ENCODE measurements at places on chromosomes 1 and 21.

DNA sequence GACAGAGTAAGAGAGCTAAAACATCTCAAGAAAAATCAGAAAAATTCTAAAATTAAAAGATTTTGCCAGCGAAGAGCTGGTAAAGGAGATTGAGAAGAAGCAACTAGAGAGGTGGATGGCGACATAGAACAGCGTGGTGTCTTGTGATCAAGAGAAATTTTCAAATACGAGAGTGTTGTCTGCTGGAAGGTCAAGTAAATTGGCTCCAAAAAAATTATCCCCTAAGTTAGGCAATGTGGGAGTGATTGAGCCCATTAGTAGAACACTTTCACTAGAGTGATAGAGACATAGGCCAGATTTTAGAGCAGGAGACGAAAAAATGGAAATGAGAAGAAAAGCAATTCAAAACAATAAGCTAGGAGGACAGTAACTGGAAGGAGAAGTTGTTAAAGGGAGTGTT is 94.3 kb upstream of the MPC2 start:
- no peak for DNase-seq

GRCh38 chr1:9701665-9702064 is 50.1 kb downstream of the PIK3CD start:
- no peak for DNase-seq

GRCh38 chr1:115130786-115131185 is 41.5 kb upstream of the TSPAN2 start:
- no peak for DNase-seq

DNA sequence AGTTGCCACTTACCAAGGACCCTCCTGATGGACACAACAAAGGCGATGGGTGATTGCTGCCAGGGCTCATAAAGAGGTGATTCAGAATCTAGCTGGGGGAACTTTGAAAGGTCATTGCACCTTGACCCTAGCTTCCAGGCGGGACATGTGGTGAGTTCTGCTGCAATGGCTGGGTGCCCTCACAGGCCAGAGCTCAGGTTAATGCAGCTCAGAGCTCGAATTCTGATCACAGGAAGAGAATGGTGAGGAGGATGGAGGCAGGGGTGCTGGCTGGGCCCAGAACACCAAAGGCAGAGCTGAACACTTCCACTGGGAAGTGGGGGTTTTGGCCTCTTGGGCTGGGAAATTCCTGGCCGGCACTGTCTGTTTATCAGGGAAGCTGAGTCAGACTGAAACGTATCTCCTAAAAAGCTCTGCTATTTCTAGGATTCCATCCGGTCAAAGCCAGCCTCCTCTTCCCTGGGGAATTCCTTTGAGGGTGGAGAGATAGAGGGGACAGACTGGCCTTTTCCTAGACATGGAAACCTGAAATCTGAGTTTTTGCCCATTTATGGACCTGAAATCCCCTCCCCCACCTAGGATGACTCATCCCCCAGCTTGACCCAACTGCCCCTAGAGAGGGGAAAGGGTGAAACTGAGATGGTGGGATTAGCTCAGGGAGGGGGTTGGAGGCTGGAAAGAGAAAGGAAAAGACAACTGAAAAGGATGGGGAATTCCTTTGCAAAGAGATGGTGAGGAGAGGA is 27.2 kb downstream of the NUAK2 start:
- peak; percentile 82 for DNase-seq

- DNase-seq: no peak
Observed at GRCh38 chr1:41045740-41046139, 24.2 kb upstream of the SLFNL1 start.

GRCh38 chr1:188302746-188303145 is 1474.0 kb downstream of the PLA2G4A start:
- DNase-seq: no peak

- no peak for DNase-seq
Observed at GRCh38 chr21:34984356-34985058, 64.6 kb downstream of the RUNX1 start.

- DNase-seq: no peak
Observed at GRCh38 chr1:919271-919872, 4.4 kb upstream of the SAMD11 start.

GRCh38 chr21:14686466-14687267 is 140.6 kb upstream of the SAMSN1 start:
- DNase-seq: no peak

DNA sequence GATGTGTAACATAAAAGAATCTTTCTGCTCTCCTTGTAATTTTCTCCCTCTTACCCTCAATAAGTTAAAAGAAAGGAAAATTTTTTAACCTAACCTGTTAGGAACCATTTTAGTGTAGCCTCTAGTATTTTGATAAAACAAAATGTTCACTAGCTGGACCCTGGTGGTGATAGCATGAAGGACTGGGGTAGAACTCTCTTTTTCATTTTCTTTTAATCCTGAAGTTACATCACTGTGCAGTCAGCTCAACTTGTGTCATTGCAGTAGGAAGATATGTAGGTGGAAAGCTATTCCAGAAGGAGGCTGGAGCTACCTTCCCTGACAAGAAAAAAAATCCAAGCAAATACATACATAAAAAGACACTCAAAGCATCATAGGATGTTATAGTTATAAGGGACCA is 39.3 kb downstream of the NFIA start:
- no peak for DNase-seq

DNA sequence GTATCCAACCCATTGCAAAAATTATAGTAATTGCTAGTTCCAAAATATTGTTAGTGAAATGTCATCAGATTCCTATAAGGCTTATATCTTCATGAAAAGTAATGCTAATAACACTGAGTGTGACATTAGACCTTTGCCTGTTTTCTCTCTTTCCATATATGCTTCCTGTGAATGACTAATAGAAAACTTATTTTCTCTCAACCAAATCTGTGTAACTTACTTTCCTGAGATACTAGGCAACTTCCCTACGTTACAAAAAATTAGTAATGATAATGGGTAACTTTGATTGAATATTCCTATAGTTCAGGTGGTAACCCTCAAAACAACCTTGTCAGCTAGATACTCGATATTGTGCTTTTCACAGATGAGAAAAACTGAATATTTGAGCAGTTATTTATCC is 124.2 kb upstream of the HNRNPU start:
- no peak for DNase-seq

DNA sequence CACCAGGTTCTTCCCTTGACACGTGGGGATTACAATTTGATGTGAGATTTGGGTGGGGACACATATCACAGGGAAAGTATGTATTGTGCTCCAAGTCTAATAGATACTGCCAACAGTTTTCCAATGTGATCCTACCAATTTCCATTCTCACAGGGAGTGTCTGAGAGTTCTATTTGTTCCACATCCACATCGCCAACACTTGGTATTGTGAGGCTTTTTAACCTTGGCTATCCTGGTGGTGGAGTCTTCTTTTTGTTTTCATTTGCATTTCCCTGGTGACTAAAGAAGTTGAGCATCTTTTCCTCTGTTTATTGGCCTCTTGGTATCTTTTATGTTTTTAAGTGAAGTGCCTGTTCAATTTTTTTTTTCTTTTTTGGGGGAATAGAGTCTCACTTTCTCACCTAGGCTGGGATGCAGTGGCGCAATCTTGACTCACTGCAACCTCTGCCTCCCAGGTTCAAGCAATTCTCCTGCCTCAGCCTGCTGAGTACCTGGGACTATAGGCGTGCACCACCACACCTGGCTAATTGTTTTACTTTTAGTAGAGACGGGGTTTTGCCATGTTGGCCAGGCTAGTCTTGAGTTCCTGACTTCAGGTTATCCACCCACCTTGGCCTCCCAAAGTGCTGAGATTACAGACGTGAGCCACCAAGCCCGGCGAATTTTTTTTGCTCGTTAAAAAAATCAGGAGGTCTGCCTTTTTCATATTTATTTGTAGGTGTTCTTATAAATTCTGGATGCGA is 15.9 kb upstream of the PADI1 start:
- no peak for DNase-seq

DNA sequence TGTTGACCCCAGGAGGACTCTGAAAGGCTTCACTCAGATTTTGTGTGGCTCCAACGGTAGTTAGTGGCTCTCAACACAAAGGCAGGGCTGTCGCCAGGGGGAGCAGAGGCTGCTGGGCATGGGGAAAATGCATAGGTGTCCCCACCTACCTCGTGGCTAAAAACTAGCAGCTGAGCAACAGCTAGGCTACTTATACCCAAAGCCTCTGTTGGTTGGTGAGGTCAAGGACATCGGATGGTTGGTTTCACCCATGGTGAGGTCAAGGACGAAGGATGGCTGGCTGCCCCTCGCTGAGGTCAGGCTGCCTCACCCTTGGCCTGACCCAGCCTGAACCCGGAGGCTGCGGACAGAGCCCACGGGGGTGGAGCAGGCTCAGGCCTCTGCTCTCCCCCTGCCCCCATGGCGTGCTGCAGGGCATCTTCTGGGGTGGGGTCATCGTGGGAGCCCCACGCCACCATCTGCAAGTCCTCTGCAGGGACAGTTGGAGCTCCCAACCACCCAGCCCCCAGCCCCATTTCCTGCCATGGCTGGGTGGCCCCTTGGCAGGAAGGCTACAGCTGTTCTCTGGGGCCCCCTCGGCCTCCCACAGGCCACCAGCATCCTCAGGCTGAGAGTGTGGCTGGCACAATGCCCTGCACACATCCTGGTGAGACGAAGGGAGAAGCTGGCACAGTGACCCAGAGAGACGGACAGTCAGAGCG is 8.5 kb upstream of the GNB1 start:
- DNase-seq: no peak

DNA sequence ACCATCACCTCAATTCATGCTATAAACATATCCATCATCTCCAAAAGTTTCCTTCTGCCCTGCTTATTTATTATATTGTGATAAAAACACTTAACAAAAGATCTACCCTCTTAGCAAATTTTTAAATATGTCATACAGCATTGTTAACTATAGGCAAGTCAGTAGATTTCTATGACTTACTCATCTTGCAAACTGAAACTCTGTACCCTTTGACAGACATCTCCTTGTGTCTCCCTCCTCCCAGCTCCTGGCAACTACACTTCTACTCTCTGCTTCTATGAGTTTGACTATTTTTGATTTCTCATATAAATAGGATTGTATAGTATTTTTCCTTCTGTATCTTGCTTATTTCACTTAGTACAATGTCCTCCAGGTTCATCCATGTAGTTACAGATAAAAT is 174.8 kb downstream of the TNFSF18 start:
- no peak for DNase-seq

- DNase-seq: no peak
Observed at GRCh38 chr21:33967086-33967571, 51.5 kb upstream of the ATP5PO start.

DNA sequence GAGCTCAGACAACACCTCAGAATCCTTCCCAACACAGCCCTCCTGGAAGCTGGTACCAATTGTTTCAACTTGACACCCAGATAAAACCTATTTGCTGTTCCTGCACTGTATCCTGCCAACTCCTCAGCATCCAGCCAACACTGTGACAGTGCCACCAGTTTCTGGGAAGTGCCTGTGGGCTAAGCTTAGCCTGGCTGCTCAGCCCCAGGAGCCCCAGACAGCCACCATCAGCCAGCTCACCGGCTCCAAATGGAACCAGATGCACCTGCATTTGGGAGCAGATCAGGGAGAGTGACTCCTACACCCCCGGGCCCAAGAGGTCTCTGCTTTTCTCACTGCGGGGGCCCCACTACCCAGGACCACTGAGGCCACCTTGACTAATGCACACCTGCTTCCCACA is 24.9 kb downstream of the KCNN3 start:
- no peak for DNase-seq

DNA sequence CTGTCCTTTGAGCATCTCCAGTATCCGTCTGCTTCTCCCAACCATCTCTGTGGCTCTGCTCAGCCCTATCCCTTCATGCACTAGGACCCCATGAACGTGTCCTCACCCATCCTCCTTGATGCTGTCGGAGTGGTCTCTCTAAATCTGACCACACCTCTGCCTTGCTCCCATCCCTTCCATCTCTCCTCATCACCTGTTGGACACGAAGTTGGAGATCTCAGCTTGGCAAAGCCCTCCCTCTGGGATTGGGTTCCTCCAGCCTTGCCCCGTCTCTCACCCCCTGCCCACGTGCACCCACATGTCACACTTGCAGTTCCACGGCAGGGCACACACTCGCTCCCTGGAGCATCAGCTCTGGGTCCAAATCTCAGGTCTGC is 135.7 kb downstream of the ACTL8 start:
- DNase-seq: no peak

DNA sequence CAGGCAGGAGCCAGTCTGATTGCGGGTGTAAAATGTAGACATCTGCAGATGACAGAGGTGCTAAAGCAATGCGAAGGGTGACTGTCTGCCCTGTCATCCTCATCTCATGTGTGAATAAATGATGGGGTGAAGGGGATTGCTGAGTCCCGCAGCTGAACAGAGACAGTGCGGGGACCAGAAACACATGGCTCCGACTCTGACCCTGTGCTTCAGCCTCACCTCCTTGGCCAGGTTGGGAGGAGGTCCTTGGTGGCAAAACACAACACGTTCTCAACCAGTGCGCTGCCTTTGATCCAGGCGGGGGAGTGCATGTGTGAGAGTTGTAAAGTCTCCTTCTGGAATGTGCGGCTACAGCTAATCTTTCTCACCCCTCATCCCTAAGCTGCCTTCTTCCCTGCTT is 32.0 kb upstream of the TTC22 start:
- DNase-seq: no peak

- no peak for DNase-seq
Observed at GRCh38 chr1:13801232-13801631, 101.2 kb downstream of the PRDM2 start.

DNA sequence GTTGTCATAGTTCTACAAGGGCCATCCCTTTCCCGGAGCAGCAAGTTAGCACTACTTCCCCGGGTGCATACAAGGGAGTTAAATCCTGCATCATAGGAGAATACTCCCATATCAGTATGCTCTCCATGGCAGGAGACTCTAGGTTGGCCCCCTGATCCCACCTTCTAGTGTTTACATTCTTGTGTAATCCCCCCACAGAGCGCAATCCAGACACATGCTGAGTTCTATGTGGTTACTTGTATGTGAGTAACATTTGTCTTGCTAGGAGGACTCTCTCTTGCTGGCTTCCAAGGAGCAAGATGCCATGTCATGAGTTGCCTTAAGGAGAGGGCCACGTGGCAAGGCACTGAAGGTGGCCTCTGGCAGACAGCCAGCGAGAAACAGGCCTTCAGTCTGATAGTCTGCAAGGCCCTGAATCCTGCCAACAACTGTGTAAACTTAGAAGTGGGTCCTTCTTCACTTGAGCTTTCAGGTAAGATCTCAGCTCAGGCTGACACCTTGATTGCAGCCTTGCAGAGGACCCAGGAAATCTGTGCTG is 155.3 kb downstream of the CDC7 start:
- no peak for DNase-seq

DNA sequence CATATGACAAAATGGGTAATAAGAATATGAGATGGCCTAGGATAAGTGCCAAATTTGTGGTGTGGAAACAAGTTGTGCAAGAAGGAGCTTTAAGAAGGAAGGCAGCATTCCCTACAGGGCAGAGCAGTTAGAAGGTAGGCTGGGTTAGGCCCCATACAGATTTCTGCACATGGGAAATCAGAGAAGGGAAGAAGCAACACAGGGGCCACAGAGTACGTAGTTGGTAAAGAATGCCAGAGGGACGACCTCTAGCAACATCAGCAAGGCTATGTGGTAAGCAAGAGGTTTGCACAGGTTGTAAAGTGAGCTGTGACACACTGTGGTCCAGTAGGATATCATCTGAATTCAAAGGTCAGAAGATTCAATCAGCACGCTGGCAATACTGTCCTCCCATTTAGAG is 765.6 kb upstream of the B3GALT2 start:
- no peak for DNase-seq

- no peak for DNase-seq
Observed at GRCh38 chr1:33360367-33360766, 39.5 kb upstream of the A3GALT2 start.

Measured in ovary (tissue), 10 donors.